ENCODE measurements at places on chromosomes 5 and 9.
A peak's percentile ranks its signal among the peaks of the same experiment; 100 is the strongest.

- peak; percentile 54 for DNase-seq
Observed at GRCh38 chr5:12805165-12805698, 901.0 kb upstream of the CTNND2 start.

DNA sequence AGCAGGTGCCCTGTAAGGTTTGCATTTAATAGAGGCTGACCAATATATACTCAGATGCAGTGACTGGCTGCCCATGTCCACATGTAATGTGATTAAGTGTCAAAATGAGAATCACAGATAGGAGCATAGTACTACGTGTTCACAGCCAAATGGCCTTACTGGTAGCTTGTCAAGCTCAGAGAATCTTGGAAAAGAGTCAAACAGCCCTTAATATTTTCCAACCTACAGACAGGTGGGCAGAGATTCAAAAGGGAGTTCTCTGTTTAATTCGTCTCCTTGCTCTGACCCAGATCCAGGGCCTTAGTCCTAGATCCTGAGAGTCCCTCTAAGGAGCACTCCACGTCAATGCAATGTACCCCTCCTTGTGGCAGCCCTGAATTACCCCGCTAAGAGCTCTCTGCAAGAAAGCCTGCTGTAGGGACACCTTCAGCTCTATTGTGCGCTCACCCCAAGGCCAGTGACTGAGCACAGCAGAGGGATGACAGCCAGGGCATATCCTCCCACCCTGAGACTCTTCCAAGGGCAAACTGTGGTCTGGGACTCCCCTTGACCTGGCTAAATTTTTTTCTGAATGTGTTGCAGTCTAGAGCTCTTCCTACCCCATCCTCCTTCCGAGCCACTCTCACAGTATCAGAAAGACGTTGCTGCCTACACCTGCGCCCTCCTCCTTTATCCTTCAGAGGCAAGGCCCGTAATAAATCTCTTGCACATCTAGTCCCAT, 159.2 kb downstream of the SNCAIP start:
- DNase-seq, result no peak

DNA sequence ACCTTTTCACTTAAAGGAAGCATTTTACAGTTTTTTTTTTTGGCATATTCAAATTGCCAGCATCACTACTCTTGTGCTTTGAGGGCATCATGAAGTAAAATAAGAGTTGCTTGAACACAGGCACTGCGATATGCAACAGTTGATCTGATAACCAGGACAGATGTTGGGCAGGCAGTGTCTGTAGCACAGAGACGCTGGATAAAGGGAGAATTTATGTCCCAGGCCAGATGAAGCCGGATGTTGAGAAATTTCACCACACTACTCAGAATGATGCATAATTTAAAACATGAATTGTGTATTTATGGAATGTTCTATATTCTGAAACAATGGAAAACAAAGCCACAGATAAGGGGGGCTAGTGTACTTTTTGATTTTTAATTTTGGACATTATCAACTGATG, 71.4 kb downstream of the SLC12A2 start:
- DNase-seq, result no peak

DNA sequence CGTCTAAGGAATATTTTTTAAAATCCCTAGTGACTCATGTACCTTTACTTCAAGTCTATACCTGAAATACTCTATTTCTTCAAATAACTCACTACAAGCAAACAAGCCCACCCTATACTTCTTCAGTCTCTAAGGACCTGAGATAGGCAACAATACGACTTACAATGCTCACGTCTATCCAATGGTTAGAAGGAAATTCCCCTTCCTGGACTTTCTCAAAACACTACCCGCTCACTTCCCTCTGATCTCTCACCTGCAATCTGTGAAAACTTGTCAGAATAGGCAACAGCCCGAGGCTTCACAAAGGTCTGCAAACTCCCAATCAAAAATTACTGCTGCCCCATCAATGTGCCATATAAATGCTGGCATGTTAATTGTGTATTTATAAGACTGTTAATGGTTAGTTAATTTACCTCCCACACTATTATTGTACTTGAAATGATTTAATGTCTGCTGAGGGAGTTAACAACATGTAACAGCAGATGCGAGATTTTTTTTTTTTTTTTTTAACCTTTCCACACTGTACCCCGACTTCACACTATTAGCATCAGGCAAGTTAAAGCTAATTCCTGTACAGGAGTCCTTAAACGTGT, 27.3 kb downstream of the MAPKAP1 start:
- no peak for DNase-seq

DNA sequence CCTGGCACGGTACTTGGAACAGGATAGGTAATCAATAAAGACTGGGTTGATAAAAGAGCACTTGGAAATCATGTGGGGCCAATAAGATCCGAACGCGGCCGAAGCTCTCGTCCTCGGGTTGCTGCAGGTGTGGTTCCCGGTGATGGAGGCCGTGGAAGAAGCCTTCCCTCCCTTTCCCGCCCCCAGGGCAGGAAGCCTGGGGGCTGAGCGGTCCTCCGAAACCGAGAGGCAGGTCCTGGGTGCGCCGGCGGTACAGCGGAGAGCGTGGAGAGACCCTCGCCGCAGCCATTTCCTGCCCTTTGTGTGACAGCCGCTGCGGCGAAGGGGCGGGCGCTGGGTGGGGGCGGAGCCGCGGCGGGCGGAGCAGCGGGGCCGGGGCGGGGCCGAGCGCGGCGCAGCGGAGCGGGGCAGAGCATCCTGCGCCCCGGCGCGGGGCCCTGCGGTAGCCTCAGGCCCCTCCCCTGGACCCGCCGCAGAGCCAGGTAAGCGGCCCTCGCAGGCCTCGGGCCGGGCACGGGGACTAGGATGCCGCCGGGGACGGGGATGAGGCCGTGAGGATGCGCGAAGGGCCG, at the start of gene CYFIP2:
TSS of gene CYFIP2 (plus strand) at position 410 of the 572 bp plus-strand sequence. CDS start 19,239 bp downstream, outside the sequence.
- DNase-seq, result peak; percentile 79

DNA sequence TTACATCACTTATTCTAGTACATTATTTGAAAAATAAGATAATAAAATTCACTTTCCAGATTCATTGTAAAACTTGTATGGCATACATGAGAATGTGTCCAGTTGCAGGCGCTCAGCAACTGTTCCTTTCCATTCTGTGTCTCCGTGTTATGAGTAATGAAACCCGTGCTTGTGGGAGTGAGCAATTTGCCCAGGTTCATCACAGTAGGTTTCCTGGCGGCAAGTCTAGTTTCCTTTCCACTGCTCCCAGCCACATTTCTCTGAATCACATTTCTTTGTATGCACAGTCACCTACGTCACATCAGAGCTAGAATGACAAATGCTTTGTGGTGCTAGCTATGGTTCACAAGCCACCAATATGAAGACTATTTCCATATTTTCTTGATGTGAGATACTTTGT, 39.9 kb downstream of the MOCS2 start:
- no peak for DNase-seq

- no peak for DNase-seq
Observed at GRCh38 chr5:56172241-56172640, 60.9 kb downstream of the ANKRD55 start.

All from upper lobe of left lung (tissue), 6 donors.